ENCODE measurements at places on chromosomes 11 and 22.

DNA sequence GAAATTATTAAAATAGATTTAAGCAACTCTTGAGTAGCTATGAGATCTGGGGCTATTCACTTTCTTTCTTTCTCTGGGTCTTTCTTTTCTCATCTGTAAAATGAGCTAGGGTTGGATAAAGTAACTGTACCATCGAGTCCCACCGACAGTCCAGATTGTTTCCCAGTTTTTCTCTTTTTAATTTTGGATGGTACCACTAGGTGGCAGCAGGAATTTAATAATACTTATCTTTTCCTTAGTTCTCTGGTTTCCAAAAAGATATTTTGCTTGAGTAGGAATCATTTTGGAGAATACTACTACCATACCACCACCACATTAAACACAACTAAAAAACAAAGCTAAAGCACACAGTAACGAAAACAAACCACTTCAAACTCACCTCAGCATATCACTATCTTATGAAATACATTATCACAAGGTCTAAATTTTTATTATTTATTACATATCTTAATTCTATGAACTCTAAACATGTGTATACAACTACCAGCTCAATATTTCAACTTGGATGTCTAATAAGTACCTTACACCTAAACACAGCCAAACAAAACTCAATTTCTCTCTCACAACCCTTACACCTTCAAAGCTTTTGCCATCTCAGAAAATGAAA, 584.0 kb downstream of the KCNA4 start:
- DNase-seq, result no peak

DNA sequence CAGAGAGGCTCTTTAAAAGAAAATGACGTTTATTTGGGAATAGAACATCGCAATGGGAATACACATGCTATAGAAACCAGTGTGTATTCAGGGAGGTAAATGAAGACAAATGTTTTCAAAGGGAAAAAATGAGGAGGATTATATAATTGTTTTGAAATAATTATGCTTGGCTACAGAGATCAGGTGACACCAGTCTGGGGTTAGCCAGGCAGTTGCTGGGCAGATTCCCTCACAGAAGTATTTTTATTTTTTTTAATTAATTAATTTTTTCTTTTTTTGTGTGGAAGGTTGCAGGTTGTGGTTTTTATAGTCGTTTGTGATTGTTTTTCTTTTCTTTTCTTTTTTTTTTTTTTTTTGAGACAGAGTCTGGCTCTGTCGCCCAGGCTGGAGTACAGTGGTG, 5.6 kb upstream of the STARD10 start:
- DNase-seq, result no peak

GRCh38 chr22:16988257-16988656, 19.8 kb downstream of the GAB4 start:
- DNase-seq, result no peak

DNA sequence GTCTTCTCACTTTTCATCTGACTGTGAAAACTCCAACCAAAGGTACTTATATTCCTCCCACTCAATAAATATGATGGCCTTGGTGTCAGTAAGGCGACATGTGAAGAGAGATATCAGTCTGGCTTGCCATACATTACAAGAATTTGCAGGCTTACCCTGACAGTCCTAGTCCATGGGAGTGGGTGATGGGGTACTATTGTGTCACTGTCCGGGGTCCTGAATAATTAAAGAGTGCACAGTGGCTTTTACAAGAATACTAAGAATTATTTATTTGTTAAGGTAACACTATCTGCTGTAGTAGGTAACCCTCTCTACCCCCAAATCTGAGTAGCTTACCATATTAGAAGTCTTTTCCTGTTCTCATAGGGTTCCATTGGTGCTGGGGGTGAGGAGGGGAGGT, 23.1 kb upstream of the IZUMO1R start:
- no peak for DNase-seq
